Retina (tissue), 1 donor: ENCODE measurements at places on chromosomes 13 and 19.

DNA sequence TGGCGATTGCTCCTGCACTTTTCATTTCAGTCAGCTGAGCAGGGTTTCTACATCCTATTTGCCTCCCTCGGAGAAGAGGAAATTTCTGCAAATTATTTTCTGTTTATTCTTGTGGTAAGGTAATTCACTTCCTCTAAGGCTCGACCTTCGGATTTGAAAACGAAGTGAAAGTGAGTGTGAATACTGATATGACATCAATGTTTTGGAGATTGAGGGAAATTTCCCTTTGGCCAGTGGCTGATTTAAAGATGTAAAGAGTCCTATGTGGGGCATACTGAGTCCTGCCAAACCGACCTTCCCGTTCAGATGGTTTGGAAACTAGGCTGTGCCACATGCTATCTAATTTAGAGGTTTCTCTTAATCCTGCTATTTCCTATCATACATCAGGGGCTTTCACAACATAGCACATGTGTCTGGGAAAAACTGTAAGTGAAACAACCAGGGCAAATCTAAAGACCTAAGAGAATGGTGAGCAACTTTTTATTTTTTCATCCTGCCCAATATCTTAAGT, 112.3 kb downstream of the POSTN start:
- no peak for DNase-seq

DNA sequence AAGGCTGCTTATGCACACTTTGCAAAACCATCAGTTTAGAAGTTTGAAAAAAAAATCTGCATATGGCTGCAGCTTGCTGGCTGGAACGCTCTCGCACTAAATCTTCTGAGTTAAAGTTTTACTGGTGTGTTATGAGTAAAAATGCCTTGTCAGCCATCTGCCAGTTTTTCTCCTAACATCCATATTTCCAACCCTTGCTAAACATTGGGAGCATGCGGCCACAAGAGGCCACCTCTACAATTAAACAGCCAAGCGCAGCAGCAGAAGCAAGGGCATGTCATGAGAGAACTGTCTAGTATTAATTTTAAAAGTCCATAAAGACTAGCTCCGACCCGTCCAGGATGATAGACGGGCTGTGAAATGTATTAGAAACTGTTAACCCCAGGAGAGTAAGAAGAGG, 248.3 kb downstream of the TSHZ3 start:
- DNase-seq = no peak

- DNase-seq = no peak
Observed at GRCh38 chr19:7617172-7617571, 12.2 kb downstream of the XAB2 start.

- DNase-seq = no peak
Observed at GRCh38 chr13:73063166-73063565, 4.4 kb downstream of the KLF5 start.

- DNase-seq = no peak
Observed at GRCh38 chr19:45499196-45500180, 1.2 kb downstream of the PPM1N start.

DNA sequence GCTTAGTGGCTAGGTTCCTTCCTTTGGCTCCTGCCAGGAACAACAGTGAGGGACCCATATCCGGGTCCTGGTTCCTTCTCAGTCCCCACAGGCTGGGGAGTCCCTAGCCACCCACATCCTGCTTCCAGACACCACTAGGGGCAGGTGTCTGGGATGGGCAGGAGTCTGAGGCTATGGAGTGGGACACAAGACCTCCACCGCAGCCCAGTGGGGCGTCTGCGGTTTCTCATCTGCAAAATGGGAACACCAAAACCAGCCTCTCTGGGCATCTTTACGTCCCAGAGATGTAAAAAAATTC, 879 bp upstream of the FCGBP start:
- DNase-seq = no peak

- DNase-seq = no peak
Observed at GRCh38 chr13:20106742-20107141, 54.1 kb downstream of the GJA3 start.

GRCh38 chr13:31846961-31847752, 107.8 kb downstream of the RXFP2 start:
- no peak for DNase-seq

DNA sequence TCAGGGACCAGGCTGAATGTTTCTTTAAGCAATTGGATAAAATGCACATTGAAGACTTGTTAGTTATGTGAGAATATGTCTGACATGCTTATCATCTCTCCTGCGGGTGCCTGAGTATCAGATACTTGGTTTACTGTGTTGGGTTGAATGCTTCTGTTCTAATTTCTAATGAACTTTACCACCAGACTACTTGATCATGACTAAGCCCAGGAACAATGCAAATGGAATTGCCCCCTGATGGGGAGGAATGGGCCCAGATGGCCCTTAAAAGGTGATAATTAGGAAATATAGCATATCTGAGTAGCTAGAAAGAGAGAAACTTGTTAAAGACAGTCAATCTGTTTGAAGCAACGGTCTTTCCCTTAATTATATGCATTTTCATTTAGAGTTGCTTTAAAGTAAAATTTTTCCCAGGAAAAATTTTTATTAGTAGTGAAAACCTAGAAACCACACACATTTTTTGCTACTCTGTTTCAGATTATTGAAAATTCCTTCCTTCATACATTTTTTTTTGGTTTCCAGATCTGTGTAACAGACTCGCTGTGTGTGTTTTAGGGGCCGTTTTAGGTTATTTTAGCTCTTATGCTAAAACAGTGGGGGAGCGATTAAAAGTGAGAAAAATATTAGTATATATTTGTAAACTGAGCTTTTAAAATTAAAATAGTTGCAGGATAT, 186.6 kb downstream of the TM9SF2 start:
- peak; percentile 56 for DNase-seq

GRCh38 chr19:53994811-53995210, 3.4 kb downstream of the CACNG6 start:
- no peak for DNase-seq

DNA sequence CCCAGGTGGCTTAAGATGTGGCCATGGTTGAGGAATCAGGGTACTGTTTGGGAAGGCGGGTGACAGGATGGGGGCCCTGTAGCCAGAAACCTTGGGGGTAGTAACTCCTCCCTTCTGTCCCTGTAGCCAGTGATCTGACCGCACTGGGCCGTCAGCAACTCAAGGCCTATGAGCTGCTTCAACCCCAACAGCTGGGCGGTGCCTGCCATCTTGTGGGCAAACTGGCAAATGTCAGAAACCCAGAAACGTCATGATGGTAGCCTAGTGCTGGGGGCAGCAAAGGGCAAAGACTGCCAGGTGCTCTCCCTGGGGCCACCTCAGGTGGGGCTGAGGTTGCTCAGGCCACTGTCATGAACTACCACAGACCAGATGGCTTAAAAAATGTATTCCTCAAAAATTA, 3.5 kb downstream of the COPE start:
- DNase-seq = peak; percentile 24

- peak; percentile 78 for DNase-seq
Observed at GRCh38 chr19:55206664-55207500, 2.4 kb downstream of the PTPRH start.

GRCh38 chr19:35392742-35393715, 22.2 kb downstream of the GPR42 start:
- DNase-seq = no peak
